Choroid plexus epithelial cell (primary cell): ENCODE measurements at places on chromosomes 5 and 9.
A peak's percentile ranks its signal among the peaks of the same experiment; 100 is the strongest.

GRCh38 chr5:121019734-121020133, 555.6 kb downstream of the PRR16 start:
- no peak for DNase-seq

DNA sequence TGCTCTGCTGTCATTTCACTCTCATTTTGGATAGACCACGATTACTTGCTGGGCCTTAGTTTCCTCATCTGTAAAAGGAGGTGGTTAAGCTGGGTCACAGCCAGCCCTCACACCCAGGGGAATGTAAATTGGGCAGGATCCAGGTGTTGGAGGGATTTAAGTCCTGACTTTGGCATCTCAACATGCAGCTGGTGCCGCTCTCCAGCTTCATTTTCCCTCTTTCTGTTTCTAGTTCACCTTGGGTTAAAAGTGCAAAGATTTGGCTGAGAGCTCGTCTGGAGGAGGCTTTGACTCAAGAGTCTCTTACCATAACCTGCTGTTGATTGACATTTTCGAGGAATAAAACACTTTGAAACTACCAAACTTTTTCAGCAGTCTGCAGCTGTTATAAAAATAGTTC, 144.3 kb upstream of the DHFR start:
- DNase-seq, result peak; percentile 1

DNA sequence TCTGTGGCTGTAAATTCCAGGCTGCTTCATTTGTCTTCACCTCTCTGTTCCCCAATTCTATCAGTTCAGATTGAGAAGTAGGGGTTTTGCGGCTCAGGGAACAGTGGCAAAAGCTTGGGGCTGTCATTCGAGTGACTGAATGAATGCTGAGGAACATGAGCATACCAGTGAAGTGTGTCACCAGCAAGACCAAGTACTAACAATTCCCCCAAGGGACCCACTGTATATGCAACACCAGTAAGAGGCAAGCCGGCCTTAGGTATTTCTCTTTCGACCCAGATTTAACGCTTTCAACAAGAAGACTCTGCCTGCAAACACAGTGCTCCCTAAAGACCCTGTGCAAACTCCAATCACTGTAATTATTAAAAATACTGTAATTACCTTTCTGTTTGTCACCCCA, 25.8 kb downstream of the KLHL3 start:
- peak; percentile 19 for DNase-seq

DNA sequence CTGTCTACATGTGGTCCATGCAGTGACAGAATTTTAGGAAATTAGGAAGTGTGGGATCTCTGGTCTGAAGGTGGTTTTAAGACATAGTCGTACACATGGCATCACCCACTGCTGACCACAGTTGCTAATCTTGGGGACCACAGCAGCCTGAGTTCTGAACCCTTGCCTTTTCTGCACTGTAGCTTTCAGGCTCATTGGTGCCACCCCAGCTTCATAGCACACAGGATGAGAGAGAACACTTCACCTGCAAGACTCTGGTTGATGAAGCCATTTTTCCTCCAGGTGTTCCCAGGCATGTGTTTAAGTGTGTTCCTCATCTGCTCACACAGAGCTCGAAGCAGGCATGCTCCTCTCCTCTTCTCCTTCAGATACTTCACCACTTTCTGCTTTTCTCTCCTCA, 68.2 kb upstream of the S1PR3 start:
- no peak for DNase-seq

DNA sequence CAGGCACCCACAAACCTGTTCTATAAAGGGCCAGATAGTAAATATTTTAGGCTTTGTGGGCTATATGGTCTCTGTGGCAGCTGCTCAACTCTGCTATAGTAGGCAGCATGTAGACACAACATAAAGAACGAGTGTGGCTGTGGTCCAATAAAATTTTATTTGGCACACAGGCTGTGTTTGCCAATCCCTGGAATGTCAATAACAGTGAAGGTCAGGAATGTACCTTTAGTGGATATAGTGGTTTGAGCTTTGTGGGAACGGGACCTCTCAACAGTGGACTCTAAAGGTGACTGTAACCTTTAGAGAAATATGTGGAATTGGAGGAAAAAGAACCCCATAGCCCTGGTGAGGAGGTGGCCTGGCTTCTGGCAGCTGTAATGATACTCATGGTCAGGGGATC, 145.2 kb downstream of the MAST4 start:
- DNase-seq, result no peak

DNA sequence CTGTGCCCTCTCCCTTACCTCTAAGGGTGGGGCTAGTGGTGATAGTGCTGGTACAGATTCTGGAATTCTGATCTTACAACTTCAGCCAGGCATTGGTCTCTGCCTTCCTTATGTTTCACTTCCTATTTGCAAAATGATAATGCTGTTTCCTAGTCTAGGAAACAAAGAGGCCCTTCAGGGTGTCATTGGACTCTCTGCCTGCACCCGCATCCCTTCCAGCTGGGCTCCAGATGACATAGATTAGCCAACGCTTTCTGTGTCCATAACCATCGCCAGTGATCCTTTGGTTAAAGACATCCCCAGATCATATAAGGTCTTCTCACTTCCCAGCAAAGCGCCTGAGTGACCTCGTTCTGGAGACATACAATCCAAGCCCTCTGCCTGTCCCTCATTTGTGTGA, 180.7 kb downstream of the ERCC6L2 start:
- DNase-seq, result no peak

- peak; percentile 92 for DNase-seq
Measured at GRCh38 chr5:81755320-81755719, 4.4 kb upstream of the SSBP2 start.

GRCh38 chr9:92633614-92634278, 36.2 kb downstream of the IPPK start:
- no peak for DNase-seq
